ENCODE measurements at places on chromosomes 16 and 17. TPM values are rescaled to one million over a fixed set of nuclear protein-coding genes. Genes with fewer than 3 reads are reported as not detected.

GRCh38 chr16:1335996-1336395, 2.6 kb downstream of the BAIAP3 start:
- no peaks in the 10 kb centered on the region for H3K36me3 ChIP-seq
- no peak overlapping the region for H3K27ac ChIP-seq
- no peaks in the 10 kb centered on the region for H3K4me1 ChIP-seq

- no peak overlapping the region for H3K4me3 ChIP-seq
- H3K36me3 ChIP-seq, result no peaks in the 10 kb centered on the region
- no peak overlapping the region for H3K27ac ChIP-seq
- DNase-seq, result peak; percentile 66
- H3K27me3 ChIP-seq, result no peaks in the 10 kb centered on the region
These were observed 1324.9 kb upstream of the CDH8 start for GRCh38 chr16:63361032-63361624.

GRCh38 chr17:80737106-80738019, 192.7 kb downstream of the RPTOR start:
- DNase-seq, result no peak
- H3K27ac ChIP-seq, result no peak overlapping the region
- H3K4me3 ChIP-seq, result no peak overlapping the region
- peaks cover 3% of the 10 kb centered on the region for H3K4me1 ChIP-seq
- H3K27me3 ChIP-seq, result no peaks in the 10 kb centered on the region
- H3K36me3 ChIP-seq, result peaks cover 5% of the 10 kb centered on the region

MPP3 gene
- total RNA-seq, result 6.2 TPM

KRTAP4-16 gene
- not detected for total RNA-seq

DNA sequence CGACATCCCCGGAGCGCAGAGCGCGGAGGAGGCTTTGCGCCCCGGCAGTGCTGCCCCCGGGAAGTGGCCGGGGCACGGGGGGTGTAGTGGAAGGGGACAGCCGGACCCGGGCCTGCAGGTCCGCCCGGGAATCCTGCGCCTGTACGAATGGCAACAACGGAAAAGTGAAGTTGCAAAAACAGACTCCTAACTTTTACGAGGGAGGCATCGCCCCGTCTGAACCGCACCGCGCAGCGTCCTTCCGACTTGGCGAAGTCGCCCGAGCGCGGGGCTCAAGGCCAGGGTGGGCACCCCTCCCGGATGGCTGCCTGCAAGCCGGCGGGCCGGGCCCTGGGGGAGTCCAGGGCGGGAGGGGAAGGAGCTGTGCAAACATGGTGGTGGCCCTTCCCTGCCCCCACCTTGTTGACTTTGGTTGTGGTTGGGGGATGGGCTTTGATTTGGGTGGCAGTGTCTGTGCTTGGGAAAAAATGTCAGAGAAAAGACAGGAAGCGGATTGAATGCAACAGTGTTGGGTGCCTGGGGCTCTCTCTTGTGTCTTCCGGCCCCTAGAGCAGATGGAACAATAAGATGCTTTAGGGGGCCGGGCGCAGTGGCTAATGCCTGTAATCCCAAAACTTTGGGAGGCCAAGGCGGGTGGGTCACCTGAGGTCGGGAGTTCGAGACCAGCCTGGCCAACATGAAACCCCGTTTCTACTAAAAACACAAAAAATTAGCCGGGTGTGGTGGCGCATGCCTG, 675 bp downstream of the RNF213 start:
- peak overlapping the region; percentile 94 for H3K4me3 ChIP-seq
- peak overlapping the region; percentile 68 for H3K27ac ChIP-seq
- H3K4me1 ChIP-seq, result peaks cover 29% of the 10 kb centered on the region
- no peaks in the 10 kb centered on the region for H3K27me3 ChIP-seq

DNA sequence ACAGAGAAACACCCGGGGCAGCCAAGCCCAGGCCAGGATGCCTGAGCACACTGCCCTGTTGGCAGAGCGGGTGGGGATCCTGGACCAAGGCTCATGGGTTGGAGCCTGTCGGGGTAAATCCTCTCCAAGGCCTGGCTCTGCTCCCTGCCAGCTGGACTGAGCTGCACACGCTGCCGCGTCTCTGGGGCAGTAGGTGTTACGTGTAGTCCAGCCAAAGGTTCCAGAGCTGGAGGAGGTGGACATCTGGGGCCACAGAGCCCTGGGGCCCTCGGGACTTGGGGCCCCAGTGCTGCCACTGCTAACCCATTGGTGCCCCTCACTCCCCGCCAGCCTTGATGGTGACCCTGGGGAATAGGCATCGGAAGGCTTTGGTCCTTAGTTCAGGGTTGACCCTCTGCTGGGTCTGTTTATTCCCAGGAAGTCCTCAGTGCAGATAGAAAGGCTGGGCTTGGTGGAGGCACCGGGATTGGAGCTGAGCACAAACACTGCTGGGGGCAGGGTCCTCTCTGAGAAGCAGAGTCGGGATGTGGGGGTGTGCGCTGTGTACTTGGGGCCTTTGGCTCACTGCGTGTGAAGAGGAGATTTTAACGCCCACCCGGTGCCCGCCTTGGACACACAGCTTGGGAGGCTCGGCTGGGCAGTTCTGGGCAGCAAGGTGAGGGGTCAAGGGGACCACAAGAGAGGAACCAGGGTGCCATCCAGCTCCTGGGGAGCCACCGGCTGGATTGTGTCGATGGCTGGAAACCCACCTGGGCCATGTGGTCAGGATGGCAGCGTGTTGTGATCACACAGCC, 16.3 kb upstream of the CBX4 start:
- H3K27ac ChIP-seq, result no peak overlapping the region
- H3K4me3 ChIP-seq, result no peak overlapping the region
- H3K36me3 ChIP-seq, result no peaks in the 10 kb centered on the region

DNA sequence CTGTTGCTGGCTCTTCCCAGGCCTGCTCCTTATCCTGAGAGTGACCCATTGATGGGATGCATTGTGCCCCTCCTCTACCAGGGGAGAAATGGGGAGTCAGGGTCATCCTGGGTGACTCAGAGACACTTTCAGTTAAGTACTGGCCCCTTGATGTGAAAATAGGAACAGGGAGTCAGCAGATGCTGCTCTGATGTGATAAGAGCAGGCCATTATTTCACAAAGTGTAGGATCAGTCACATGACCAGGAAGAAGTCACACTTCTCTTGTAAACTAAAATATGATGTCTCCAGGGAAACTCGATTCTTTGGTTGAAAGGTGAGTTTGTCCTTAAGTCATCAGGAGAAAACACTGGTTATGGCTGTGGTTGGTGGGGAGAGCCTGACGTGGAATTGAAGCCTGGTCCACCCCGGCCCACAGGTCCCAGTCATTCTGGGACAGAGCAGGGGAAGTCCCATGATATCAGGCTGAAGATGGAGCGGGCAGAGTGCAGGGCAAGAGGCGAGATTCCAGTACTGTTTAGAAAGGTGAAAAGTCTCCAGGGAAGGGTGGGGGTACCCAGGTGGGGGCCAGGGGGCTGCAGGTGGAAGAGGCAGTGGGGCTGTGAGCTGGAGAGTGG, 88.6 kb upstream of the NLRP1 start:
- H3K4me3 ChIP-seq, result no peak overlapping the region
- H3K4me1 ChIP-seq, result no peaks in the 10 kb centered on the region
- no peaks in the 10 kb centered on the region for H3K36me3 ChIP-seq
- H3K27me3 ChIP-seq, result peaks cover 20% of the 10 kb centered on the region
- no peak overlapping the region for H3K27ac ChIP-seq

GRCh38 chr17:75390982-75391381, 14.5 kb downstream of the GRB2 start:
- H3K27ac ChIP-seq, result peak overlapping the region; percentile 21
- peaks cover 40% of the 10 kb centered on the region for H3K4me1 ChIP-seq
- no peak overlapping the region for H3K4me3 ChIP-seq
- H3K36me3 ChIP-seq, result peaks cover 7% of the 10 kb centered on the region

- peaks cover 18% of the 10 kb centered on the region for H3K4me1 ChIP-seq
- no peak overlapping the region for H3K27ac ChIP-seq
- H3K27me3 ChIP-seq, result no peaks in the 10 kb centered on the region
These were observed 47.5 kb downstream of the USP22 start for GRCh38 chr17:20995164-20995872.

DNA sequence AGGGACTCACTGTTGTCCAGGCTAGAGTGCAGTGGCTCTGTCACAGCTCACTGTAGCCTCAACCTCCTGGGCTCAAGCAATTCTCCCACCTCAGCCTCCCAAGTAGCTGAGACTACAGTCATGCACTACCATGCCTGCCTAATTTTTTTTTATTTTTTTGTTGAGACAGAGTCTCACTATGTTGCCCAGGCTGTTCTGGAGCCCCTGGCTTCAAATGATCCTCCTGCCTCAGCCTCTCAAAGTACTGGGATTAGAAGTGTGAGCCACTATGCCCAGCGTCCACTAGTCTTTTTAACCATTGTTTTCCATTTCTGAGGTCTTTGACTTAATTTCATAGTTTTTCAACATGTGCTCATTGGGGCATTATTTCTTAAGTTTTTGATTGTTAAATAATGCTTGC, 13.5 kb downstream of the NSRP1 start:
- no peak for DNase-seq
- H3K27ac ChIP-seq, result no peak overlapping the region
- no peak overlapping the region for H3K4me3 ChIP-seq

DNA sequence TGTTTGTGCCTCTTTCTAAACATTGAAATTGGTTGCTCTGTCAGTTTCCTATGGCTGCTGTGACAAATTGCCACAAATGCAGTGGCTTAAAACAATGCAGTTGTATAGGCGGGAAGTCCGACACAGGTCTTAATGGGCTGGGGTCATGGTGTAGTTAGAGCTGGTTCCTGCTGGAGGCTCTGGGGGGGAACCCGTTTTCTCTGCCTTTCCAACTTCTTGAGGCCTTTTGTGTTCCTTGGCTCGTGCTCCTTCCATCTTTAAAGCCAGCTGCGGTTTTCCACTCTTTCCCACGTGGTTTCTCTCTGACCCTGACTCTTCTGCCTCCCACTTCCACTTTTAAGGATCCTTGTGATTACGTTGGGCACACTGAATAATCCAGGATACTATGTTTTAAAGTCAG, 12.5 kb downstream of the EPN2 start:
- peak overlapping the region; percentile 7 for H3K4me3 ChIP-seq
- peaks cover 39% of the 10 kb centered on the region for H3K4me1 ChIP-seq
- no peaks in the 10 kb centered on the region for H3K27me3 ChIP-seq
- H3K36me3 ChIP-seq, result no peaks in the 10 kb centered on the region
- peak; percentile 17 for DNase-seq

CSH1 gene
- total RNA-seq, result not detected

RMI2 gene
- 1.8 TPM for total RNA-seq

- H3K27me3 ChIP-seq, result no peaks in the 10 kb centered on the region
- no peak overlapping the region for H3K27ac ChIP-seq
- no peaks in the 10 kb centered on the region for H3K36me3 ChIP-seq
- no peaks in the 10 kb centered on the region for H3K4me1 ChIP-seq
- H3K4me3 ChIP-seq, result no peak overlapping the region
These were observed 940.5 kb downstream of the CDH11 start for GRCh38 chr16:64181271-64181925.

DNA sequence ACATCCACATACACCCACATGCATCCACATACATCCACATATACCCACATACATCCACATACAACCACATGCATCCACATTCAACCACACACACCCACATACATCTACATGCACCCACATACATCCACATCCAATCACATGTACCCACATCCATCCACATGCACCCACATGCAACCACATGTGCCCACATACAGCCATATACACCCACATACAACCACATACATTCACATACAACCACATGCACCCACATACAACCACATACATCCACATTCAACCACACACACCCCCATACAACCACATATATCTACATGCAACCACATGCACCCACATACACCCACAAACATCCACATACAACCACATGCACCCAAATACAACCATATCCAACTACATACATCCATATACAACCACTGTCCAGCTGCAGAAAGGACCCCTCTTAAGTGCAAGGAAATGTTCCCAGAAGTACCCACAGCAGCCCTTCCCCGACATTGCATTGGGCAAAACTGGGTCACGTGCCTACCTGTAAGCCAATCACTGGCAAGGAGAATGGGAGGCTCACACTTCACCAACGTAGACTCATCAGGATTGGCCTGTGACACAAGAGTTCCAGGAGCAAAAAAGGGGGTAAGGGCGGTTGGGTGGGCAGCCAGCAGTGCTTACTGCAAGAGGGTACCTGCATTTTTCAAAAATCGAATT, 18.1 kb downstream of the CALB2 start:
- no peaks in the 10 kb centered on the region for H3K27me3 ChIP-seq
- DNase-seq, result no peak
- no peak overlapping the region for H3K27ac ChIP-seq
- no peak overlapping the region for H3K4me3 ChIP-seq

DNA sequence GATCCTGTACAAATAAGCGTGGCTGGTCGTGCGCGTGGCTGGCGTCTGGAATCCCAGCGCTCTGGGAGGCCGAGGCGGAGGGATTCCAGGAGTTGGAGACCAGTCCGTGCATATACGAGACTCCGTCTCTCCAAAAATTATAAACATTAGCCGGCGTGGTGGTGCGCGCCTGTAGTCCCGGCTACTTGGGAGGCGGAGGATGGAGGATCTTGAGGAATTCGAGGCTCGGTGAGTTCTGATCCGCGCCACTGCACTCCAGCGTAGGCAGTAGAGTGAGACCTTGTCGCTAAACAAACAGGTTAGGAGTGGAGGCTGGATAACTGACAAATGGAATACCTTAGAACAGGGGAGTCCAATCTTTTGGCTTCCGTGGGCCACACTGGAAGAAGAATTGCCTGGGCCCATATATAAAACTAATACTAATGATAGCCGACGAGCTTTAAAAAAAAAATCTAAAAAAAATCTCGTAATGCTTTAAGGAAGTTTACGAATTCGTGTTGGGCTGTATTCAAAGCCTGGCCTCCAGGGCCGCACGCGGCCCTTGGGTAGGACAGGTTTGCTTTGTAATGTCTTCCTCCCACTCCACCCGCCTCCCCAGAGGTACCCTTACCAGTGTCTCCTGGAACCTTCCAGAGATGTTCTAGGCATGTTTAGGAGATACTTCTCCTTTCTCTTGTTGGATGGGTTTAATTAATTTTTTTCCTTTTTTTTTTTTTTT, 909 bp upstream of the RSL1D1 start:
- H3K36me3 ChIP-seq, result peaks cover 21% of the 10 kb centered on the region
- peak overlapping the region; percentile 100 for H3K4me3 ChIP-seq
- no peaks in the 10 kb centered on the region for H3K27me3 ChIP-seq

GRCh38 chr17:30600830-30601494, 123.8 kb downstream of the GOSR1 start:
- no peaks in the 10 kb centered on the region for H3K36me3 ChIP-seq
- peaks cover 11% of the 10 kb centered on the region for H3K4me1 ChIP-seq

DNA sequence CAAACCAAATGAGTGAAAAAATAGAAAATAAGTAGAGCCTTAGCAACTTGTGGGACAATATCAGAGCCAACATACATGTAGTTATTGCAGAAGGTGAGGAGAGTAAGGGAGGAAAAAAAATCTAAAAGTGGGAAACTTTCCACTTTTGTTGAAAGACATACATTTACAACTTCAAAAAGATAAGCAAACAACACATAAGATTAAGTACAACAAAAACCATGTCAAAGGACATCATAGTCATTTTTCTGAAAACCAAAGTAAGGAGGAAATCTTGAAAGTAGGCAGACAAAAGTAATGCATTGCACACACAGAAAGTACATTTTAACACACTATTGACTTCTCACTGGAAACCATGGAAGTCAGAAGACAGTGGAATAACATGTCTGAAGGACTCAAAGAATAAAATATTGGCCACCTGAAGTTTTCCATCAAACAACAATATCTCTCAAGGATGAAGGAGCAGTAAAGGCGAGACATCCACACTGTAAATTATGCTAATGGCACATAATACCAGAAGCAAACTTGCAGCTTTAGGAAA, 291.9 kb downstream of the BCAS3 start:
- no peak overlapping the region for H3K27ac ChIP-seq
- H3K36me3 ChIP-seq, result no peaks in the 10 kb centered on the region
- H3K4me1 ChIP-seq, result no peaks in the 10 kb centered on the region
- H3K4me3 ChIP-seq, result no peak overlapping the region

GABARAP gene
- 396 TPM for total RNA-seq

TBX4 gene
- 0.59 TPM for total RNA-seq

NPIPA2 gene
- total RNA-seq, result 0.72 TPM

IL32 gene
- not detected for total RNA-seq
